ENCODE measurements at places on chromosomes 2 and 18. TPM values are rescaled to one million over a fixed set of nuclear protein-coding genes. Genes with fewer than 3 reads are reported as not detected.

DNA sequence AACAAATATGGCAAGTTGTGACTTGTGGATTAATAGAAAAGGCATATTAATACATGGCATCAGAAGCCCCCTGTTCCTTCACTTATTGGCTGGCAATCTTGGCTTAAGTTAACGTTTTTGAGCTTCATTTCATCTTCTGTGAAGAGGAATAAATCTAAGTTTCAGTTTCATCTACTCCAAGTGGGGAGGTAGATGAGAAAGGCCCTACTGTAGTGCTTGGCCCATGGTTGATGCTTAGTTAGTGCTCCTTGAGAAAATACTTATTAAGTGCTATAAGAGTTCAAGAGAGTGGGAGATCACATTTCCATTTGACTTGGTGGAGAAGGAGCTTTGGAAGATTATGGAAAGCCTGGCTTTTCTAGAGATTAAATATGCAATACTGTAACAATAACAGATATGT, 244.3 kb downstream of the BABAM2 start:
- no peak for DNase-seq

Gene CRYGD
- total RNA-seq: not detected

GRCh38 chr2:202703091-202703490, 68.3 kb downstream of the FAM117B start:
- DNase-seq: no peak

- DNase-seq: no peak
Observed at GRCh38 chr2:46171411-46171953, 125.7 kb upstream of the EPAS1 start.

DNA sequence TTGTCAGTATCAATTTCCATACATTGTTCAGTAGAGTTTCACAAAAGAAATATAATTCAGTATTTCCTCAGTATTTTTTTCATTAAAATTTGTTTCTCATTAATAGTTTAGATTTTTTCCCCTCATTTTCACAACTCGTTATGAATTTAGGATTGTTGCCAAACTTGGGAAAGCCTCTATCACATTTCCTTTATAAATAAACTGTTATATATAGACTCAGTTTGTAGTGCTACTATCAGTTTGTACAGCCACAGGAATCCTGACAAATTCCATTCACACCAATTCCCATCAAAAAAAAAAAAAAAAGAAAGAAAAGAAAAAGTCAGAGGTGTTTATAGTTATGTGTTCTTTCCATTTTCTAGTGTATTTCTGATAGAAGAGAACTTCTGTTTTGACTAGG, 123.3 kb upstream of the DCC start:
- DNase-seq: no peak

DNA sequence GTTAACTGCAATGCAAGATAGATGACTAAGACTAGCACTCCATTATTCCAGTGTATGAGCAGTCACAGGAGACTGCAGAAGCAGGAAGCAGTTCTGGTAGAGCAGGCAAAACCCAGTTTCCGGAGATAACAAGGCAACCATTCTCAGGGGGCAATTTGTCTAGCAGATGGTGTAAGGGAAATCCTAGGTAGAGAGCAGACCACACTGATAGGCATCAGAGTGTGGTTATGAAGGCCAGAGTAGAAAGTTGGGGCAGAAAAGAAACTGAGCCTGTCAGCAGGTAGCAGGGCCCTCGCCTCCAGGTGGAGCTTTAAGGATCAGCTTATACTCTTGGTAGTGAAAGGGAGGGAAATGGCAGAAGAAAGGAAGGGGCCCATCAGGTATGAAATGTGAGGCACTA, 164.4 kb downstream of the PDE11A start:
- DNase-seq: no peak

DNA sequence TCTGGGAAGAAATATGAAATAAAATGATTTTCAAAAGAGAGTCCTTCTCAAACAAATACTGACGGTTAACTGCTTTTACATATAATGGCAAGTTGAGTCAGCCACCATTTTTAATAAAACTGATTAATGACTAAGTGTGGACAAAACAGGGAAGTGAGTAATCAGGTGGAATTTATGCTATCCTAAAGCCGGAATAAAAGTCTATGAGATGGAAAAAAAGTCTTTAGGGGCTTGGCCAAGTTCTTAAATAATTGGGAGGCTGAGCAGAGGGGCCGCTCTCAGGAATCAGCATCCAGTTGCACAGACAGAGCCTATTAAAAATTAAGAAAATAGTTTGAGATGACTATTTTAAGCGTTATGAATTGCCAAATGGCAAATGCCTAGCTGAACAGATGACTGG, 58.6 kb upstream of the AFF3 start:
- DNase-seq: no peak

GRCh38 chr2:118061135-118061955, 26.9 kb upstream of the INSIG2 start:
- no peak for DNase-seq

DNA sequence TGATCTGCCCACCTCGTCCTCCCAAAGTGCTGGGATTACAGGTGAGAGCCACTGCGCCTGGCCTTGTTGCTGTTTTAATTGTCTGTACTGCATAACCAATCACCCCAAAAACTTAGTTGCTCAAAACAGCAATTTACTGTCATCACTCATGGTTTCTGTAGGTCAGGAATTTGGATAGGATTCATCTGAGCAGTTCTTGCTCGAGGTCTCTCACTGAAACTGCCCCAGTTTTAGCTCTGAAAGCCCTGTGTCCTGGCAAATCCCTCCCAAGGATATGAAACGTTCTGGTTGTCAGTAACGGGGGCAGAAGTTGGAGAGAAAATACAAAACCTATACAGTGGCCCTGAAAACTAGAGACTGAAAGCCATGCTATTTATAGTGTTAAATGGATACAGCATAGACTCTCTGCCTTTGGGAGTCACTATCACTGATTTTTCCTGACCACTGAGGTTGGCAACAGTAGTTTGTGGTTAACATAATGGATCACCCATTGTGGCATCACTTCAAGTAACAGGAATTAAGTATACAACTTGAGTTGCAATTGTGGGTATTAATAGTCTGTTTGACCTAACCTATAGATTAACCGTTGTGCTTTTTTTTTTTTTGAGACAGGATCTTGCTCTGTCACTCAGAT, 27.2 kb upstream of the ERICH2 start:
- DNase-seq: no peak

Gene GTF3C2
- 109 TPM for total RNA-seq

DNA sequence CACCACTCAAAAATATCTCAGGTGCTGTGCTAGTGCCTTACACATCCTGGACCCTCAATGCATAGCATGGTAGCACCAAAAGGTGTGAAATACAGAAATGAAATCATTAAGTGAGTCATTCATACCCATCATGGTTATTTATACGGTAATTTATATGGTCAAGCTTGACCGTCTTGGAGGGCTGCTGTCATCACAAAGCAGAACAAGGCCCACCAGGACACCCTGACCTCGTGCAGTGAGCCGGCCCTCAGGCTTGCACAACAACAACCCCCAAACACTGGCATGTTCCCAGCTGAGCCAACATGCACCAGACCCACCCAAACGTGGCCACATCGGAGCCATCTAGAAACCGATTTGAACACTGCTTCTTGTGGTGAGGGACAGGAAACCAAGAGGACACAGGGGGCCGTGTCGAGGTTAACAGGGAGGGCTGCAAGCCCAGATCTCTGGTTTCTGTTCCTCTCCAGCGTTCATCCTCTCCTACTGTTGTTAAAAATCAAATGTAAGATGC, 378.5 kb upstream of the ID2 start:
- peak; percentile 67 for DNase-seq

- no peak for DNase-seq
Observed at GRCh38 chr2:7838669-7839068, 843.2 kb upstream of the ID2 start.

- no peak for DNase-seq
Observed at GRCh38 chr2:213086050-213086449, 65.4 kb downstream of the IKZF2 start.

DNA sequence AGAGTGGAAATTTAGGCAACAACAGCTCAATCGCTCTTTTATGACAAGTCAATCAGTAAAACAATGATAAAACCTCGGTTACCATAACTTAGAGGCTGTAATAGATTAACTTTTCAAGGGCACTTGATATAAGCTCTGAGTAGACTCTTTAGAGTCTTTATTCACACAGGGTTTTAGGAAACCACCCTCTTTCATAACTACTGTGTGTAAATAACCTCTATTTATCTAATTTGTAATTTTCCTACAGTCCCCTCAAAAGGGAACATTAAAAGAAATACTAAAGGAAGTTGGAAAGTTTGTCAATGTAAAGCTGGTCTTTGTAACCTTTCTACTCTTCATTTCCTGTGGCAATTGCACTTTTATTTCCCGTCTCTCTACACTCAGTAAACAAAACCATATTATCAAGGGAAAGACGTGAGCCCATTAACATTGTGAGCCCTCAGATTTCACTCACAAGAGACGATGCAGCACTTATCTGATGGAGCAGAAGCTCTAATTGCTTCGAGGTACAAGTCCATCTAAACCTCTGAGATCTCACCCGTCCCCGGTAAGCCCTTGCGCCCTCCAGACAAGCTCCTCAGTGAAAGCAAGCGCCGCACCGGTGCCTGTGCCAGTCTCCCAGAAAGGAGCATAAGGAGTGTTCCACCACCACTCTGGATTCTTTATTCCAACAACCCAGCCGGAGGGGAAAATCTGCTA, 1.1 kb upstream of the HOXD1 start:
- no peak for DNase-seq

DNA sequence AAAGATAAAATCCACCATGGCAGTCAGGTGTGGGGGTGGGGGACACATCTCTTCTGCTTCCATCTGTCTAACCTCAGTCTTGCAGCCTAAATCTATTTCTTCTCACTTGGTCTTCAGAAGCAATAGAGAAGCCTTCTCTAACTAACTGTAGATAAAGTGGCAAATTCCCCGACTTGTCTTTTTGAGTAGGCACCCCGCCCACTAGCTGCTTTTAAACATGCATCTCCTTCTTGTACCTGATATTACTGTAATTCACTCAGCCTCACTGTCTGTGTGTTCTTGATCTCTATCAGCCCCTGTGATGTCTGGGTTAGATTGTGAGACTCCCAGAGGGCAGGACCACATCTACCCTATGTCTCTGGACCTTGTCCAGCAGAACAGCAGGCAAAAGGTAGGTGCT, 6.8 kb downstream of the MARCHF4 start:
- DNase-seq: no peak

Gene KIF3C
- total RNA-seq: 4.1 TPM

Data from ureter (tissue), 1 donor.